ENCODE measurements at places on chromosomes 4 and X.

- no peak for DNase-seq
Observed at GRCh38 chrX:68508799-68509198, 9.9 kb downstream of the YIPF6 start.

DNA sequence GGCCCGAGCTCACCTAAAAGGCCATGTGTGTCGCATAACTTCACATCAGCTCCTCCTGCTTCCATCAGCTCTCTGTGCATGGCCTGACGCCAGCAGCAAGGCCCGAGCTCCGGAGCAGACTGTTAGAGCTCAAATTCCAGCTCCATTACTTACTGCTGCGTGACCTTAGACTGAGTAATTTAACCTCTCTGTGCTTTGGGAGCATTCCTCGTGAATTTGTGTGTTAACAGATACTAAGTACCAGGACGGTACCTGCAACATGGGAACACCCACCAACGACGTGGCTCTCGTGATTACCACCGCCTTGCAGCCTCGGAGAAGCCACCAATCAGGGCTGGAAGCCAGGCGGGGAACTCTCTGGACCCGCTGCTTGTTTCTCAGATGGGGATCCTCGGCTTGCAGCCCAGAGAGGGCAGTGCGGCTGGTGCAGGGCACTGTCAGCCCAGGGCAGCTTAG is 12.9 kb downstream of the LETM1 start:
- no peak for DNase-seq

GRCh38 chr4:85833302-85833701 is 358.4 kb downstream of the ARHGAP24 start:
- DNase-seq, result no peak

- no peak for DNase-seq
Observed at GRCh38 chrX:97619499-97619898, 735.8 kb downstream of the RPA4 start.
